ENCODE measurements at places on chromosomes 1 and 21.

- DNase-seq = no peak
Measured at GRCh38 chr1:234862944-234863515, 253.1 kb upstream of the IRF2BP2 start.

GRCh38 chr21:29601047-29601446, 302.3 kb downstream of the BACH1 start:
- DNase-seq = no peak

- no peak for DNase-seq
Measured at GRCh38 chr1:151165281-151165737, 393 bp downstream of the LYSMD1 start.

- no peak for DNase-seq
Measured at GRCh38 chr1:232423591-232423990, 206.3 kb downstream of the SIPA1L2 start.

GRCh38 chr1:16402742-16403141, 34.5 kb downstream of the SPATA21 start:
- no peak for DNase-seq

GRCh38 chr1:172356620-172357019, 63.9 kb upstream of the C1orf105 start:
- DNase-seq = no peak

DNA sequence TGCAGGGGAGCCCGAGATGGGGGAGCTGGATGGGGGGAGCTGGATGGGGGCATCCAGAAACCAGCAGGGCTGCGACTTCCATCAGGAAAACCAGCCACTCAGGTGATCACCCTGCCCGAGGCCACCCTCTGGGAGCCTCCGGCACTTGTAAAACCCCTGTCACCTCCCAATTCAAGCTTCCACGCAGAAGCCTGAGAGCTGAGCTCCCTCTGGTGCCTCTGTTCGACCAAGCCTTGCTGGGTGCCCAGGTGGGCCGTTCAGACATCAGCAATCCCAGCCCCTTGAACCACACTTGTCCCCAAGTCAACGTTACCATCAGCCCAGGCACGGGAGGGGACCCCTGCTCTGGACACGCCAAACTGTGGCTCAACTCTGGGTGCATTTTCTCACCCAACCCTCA, 59.6 kb downstream of the MEGF6 start:
- no peak for DNase-seq

DNA sequence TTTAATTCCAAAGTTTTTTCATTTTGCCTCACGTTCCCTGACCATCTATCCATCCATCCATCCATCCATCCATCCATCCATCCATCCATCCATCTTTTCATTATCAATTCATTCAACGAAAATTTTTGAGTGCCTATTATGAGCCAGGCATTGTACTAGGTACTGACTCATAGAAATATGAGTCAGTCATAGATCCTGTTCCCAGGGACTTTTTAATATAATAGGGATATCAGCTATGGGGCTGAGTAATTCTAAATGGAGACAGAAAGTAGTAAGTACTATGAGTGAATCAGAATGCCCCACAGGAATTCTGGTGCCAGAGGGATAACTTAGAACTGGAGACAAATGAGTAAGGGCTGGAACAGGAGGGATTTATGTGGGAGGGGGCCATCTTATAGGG, 49.8 kb upstream of the GNG12 start:
- no peak for DNase-seq

DNA sequence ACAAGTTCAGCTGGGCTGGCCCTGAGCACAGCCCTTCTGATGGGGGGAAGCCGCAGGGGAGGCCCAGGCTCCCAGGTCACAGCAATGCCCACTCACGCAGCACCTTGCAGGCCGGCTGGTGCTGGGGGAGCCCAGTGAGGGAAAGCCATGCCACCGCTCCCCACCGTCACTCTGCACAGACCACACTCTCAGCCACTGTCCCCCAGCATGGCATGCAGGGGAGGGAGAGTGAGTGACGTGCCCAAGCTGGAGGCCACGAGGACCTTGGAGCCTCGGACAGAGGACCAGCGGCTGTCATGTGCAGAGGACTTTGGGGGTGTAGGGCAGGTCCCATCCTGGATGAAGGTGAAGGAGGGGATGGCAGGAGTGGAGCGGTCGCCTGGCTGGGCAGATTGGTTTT, 25.1 kb downstream of the SLC45A1 start:
- no peak for DNase-seq

DNA sequence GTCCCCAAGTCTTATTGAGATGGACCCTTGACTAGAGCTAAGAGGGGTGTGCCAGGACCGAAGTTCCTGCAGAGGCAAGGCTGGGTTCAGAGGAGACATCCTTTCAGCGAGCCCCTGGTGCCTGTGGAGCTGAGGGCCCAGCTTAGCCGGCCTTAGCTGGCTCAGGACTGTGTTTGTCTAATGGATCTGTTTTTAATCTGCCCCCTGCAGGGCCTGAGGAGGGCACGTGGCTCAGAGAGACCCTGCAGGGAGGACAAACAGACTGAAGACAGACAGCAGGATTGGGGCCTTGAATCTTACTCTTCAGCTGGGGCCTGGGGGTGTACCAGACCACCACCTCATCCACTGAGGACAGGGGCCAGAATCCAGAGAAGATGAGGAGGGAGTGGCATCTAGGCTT, 1.6 kb downstream of the CRABP2 start:
- no peak for DNase-seq

DNA sequence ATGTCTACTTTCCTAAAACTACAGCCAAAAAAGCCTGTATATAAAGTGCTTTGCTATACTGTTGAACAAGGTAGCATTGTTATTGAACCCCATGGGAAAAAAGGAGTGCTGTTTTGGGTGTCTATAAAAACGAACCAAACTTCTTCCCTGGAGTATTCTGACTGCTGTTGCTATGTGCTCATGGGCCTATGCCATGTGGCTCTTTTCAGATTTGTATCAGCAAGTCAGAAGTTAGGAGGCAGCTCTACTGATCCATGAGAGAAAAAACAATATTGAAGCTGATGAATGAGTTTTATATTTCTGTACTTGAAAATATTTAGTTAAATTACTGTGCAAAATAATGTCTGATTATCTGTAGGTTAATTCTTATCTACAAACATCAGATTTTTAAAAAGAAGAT, 66.5 kb downstream of the ADGRL2 start:
- no peak for DNase-seq

GRCh38 chr21:32055305-32055704, 182.5 kb downstream of the HUNK start:
- no peak for DNase-seq

- DNase-seq = no peak
Measured at GRCh38 chr1:65316233-65316632, 6.9 kb downstream of the DNAJC6 start.

- DNase-seq = no peak
Measured at GRCh38 chr1:201748335-201748734, 80.6 kb upstream of the IPO9 start.

- no peak for DNase-seq
Measured at GRCh38 chr1:17397910-17398695, 26.1 kb downstream of the PADI6 start.

DNA sequence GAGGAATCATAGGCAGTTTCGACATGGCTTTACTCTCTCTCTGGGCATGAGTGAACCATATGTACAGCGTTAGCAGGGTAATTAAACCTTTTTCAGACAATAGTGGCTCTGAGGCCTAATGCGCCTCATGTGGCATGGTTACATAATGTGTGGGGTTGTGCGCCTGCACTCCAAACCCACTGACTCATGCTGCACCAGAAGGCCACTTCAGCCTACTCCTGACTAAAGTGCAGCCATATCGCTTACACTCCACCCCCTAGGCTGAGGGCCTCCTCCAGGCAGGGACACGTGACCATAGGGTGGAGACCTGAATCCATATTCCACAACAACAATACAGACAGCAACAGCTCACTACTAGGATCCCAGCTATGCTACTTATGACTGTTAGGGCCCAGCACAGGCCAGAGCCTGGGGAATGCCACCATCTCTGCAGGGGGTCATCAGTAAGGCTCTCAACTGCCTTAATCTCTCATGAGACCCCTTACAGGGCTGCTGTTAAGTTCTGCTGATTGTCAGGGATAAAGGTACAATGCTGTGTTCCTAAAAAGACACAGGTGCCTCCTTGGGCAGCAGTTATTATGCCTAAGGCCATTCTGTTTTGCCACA, 13.4 kb upstream of the ODF2L start:
- no peak for DNase-seq

- DNase-seq = peak; percentile 23
Measured at GRCh38 chr1:164786980-164787833, 228.2 kb downstream of the PBX1 start.

- no peak for DNase-seq
Measured at GRCh38 chr21:39345440-39345839, 3.4 kb downstream of the HMGN1 start.

- no peak for DNase-seq
Measured at GRCh38 chr1:54792686-54793282, 8.3 kb downstream of the TTC22 start.

GRCh38 chr1:203557390-203557789, 63.4 kb downstream of the OPTC start:
- DNase-seq = no peak

GRCh38 chr1:212286556-212287131, 1.4 kb downstream of the PPP2R5A start:
- no peak for DNase-seq

- no peak for DNase-seq
Measured at GRCh38 chr1:168836469-168836868, 107.5 kb upstream of the DPT start.

- DNase-seq = no peak
Measured at GRCh38 chr1:17991996-17992395, 115.6 kb upstream of the IGSF21 start.

GRCh38 chr1:87512431-87512830, 183.8 kb downstream of the LMO4 start:
- DNase-seq = no peak

- no peak for DNase-seq
Measured at GRCh38 chr1:20552728-20553445, 514 bp downstream of the FAM43B start.

DNA sequence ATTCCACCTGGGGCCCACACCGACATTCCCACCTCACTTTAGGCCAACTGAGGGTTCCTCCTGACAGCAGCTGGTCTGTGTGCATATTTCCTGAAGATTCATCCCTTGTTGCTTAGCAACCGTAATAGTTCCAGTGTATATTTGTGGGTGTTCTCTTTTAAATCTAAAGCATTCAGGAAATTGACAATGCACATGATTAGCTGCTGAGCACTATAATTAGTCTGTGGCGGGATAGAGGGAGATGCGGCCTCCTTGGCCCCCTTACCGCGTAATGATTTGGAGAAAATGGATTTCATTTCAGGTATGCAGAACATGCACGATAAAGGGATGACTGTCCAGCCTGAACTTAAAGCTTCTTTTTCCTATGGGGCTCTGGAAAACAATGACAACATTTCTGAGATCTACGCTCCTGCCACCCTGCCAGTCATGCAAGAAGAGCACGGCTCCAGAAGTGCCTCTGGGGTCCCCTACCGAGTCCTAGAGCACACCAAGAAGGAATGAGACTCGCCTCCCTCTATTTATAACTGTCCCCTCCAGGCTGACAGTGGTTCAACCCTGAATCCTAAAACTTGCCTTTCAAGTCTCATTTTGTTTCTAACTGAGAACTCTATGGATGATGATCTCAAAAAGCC, 33.8 kb upstream of the RCAN3 start:
- no peak for DNase-seq

DNA sequence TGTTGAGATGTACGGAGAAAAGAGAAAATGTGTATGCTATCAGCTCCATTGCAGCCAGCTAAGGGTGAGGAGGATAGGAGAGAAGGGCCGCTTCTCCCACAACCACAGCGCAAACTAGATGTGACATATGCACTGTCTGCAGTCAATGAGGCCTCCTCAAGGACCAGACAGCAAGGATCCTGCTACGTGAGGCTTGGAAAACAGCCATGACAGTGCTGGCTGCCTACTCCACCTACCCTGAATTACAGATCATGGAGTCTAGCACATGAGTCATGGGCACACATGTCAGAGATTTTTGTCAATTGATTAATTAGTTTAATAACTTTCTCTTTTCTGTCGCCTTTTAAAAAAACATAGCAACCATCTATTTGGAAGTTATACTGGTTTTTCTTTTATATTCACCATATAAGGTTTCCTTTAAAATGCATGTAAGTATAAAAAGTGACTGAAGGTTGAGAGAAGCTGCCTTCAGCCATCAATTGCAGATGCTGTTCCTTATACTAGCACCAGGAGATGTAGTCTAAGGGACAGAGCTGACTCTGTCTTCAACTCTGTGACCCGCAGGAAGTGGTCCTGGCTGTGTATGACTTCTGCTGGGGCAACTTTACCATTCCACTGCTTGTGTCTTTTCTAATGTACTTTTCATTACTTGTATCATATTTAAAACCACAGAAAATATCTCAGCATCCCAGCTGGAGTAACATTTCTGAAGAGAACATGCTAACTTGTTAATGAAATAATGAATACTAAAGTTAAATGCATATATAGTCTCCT, 3.1 kb downstream of the VPS26C start:
- no peak for DNase-seq

DNA sequence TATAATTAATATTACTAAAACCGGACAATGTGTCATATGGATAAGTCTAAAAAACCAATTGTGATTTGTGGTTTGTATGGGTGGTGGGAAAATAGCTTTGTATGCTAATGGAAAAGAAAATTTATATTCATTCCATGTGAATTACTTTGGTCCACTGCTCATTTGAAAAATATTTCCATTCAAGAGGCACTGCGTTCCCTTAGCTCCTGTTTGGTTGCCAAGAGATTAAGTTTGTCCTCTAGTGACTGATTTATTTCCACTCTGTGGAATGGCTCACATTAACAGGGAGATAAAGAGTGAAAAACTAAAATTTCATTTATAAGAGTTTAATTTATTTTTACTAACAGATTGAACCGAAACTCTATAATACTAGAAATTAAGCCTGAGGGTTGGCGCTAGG, 744.1 kb upstream of the CHRM3 start:
- DNase-seq = no peak

DNA sequence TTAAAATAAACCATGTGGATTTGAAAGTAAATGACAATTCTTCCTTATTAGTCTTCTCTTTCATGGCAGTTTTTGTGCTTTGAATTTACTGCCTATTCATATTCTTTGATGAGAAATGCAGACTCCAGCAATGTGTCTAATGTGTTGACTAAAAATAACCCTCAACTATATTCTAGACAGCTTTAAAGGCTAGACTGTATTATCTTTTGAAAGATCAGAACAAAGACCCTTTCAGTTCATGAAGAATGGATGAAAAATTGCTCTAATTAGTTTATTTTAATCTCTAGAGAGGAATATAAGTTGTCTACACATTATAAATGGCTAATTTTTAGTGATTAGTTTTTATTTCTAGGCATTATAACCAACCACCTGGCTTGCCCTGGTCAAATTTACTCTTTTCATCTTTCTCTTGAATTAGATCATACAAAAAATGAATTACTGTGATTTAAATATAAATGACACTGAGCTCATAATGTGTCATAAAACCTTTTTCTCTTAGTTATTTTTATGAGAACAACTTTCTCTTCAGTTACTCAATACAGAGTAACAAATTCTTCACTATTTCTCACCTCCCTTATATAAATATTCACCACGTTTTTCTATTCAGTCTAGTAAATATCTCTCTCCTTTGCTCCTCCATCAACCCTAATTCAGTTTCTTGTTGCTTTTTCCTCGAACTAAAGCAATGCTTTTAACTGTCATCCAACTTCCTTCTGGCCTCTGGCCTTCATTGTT, 428.5 kb upstream of the TMPRSS15 start:
- no peak for DNase-seq

- DNase-seq = no peak
Measured at GRCh38 chr21:20004367-20004766, 993.8 kb upstream of the NCAM2 start.

Data from T-helper 9 cell (primary cell).